Fibroblast of skin of left biceps (primary cell): ENCODE measurements at places on chromosomes 16 and 17.

DNA sequence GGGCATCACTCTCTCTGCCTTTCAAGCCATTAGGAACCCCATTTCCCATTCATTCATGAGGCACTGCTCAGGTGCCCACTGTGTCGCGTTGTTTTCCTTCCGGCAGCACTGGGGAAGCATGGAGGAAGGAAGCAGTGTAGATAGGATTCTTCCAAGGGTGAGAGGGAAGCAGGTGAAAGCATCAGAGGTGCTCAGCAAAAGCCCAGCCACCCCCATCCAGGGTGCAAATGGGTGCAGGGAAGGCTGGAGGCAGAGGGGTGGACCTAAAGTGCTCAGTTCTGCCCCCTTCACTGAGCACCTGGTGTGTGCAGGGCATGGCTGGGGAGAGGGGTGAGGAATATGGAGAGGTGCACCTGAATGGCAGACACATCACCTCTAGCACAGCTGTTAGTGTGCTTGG lies 3.4 kb upstream of the NXPH3 start:
- no peak for DNase-seq

GRCh38 chr17:27914382-27914781 lies 21.2 kb upstream of the LYRM9 start:
- no peak for DNase-seq

DNA sequence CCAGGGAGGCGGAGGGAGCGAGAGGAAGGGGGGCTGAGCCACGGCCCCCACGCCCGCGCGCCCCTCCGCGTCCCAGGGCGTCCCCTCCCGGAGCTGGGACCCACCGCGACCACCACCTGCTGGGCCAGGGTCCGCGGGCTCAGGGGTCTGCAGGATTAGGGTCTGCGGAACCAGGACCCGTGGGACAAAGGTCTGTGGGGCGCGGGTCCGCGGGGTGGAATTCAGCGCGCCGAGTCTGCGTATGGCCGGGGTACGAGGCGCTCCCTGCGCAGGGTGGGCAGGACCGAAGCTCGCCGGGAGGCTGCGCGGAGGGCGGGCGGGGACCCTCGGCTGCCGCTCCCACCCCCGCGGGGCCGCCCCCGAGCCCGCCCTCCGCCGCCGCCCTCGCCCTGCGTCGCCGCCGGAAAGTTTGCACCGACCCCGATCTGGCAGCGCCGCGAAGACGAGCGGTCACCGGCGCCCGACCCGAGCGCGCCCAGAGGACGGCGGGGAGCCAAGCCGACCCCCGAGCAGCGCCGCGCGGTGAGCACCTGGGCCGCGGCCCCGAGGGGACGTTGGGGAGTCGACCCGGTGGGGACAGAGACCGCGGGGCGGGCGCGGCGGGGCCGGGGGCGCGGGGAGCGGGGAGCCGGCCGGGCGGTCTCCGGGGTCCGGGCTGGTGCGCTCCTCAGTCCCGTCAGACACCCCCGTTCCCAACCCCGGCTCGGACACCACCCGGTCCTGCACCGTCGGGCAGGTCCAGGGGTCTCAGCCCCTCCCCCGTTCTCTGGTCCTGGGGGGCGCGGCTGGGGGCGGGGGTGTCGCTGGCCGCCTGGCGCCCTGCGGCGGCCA lies at the start of gene GCGR:
Gene GCGR, plus strand, starts transcription at position 423 of the 831 bp plus-strand sequence. CDS start 4,869 bp downstream, outside the sequence.
- DNase-seq, result no peak

DNA sequence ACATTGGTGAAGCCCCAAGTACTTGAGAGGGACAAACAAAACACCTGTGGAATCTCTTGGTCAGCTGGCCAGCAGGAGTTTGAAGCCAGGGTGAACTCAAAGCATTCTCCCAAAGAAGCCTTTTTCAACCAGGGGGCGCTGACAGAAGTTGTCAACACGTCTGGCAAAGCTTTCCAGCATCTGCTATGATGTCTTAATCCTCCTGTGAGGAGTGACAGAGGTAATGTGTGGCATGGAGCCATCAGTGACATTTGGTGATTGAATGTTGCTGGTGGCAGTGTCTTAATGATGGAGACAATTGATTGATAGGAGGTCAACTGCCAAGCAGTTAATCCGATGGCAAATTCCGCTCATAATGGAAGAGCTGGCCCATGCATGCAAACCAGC lies 257.6 kb upstream of the HSBP1 start:
- DNase-seq, result no peak

- no peak for DNase-seq
Measured at GRCh38 chr17:2023692-2024571, 1.2 kb downstream of the RTN4RL1 start.

DNA sequence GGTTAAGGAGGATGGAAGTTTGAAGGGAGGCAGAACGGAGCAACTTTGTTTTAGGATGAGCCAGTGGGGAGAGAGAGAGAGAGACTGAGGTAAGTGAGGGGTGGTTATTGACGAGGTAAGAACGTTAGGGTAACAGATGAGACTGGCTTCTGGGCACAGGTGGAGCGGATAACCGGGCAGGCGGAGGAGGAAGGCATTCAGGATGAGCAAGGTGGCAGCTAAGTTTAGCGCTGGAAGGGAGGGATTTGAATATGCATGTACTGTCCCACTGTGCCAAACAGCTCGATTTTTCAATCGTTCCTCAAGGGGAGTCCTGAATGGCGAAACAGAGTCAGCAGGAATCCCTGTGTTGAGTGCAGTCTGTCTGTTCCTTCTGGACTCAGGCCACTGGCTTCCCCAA lies 35.8 kb downstream of the CACNG3 start:
- no peak for DNase-seq

GRCh38 chr17:37562016-37562745 lies 47.0 kb downstream of the SYNRG start:
- DNase-seq, result no peak

DNA sequence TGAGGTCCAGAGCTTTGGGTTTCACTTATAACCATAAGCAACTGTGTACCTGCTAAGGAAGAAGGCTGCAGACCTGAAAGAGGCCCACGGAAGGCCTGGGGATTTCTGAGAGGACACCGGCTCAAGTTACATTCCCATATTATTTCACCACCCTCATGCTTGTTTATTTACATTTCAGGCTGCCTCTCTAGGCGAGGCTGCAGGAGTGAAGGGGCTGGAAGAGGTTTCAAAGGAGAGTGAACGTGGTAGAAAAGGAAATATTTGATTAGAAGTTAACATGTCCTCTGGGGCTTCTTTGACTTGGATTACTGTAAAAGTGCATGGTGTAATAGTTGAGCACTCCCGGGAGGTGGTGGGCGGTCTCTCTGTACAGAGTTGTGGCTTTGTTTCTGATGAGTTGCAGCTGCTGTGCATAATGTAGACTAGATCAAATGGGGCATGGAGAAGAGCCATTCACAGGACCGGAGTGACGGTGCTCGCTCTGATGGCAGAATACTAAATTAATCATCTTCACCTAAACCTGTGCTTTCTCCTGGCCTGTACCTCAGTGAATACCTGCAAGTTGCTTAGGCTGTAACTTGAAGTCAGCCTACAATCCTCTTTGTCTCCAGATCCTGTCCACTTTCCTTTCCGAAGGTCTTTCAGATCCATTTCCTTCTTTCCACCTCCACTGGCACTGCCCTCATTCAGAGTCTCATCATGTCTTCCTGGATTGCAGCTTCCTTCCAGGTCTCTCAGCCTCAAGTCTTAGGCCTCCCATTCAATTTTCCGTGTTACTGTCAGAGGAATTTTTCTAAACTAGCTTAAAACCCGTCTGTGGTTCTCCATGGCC lies 1.9 kb upstream of the CPD start:
- peak; percentile 76 for DNase-seq

DNA sequence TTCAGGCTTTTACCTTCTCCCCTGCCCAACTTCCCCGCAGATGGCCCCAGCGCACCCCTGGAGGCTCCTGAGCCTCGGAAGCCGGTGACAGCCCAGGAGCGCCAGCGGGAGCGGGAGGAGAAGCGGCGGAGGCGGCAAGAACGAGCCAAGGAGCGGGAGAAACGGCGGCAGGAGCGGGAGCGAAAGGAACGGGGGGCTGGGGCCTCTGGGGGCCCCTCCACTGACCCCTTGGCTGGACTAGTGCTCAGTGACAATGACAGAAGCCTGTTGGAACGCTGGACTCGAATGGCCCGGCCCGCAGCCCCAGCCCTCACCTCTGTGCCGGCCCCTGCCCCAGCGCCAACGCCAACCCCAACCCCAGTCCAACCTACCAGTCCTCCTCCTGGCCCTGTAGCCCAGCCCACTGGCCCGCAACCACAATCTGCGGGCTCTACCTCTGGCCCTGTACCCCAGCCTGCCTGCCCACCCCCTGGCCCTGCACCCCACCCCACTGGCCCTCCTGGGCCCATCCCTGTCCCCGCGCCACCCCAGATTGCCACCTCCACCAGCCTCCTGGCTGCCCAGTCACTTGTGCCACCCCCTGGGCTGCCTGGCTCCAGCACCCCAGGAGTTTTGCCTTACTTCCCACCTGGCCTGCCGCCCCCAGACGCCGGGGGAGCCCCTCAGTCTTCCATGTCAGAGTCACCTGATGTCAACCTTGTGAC lies 3.6 kb downstream of the MAPK7 start:
- no peak for DNase-seq

GRCh38 chr17:45730192-45730591 lies 53.9 kb upstream of the CRHR1 start:
- no peak for DNase-seq

GRCh38 chr16:3458852-3459361 lies 15.4 kb downstream of the NAA60 start:
- no peak for DNase-seq

DNA sequence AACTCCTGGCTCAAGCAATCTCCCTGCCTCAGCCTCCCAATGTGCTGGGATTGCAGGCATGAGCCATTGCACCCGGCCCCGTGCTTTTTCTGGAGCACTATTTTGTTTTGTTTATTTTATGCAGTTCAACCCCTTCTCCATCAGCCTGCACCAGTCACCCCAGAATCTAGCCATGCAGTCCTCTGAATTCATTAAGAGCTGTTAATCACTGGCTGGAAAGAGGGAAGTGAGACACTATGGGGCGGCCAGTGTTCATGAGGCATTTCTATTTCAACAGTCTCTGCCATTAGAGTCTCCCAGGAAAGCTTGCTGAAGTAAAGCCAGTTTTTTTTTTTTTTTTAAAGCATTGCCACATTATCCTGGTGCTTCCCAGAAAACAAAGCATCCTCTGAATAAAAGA lies 1.7 kb downstream of the VWA3A start:
- DNase-seq, result no peak

DNA sequence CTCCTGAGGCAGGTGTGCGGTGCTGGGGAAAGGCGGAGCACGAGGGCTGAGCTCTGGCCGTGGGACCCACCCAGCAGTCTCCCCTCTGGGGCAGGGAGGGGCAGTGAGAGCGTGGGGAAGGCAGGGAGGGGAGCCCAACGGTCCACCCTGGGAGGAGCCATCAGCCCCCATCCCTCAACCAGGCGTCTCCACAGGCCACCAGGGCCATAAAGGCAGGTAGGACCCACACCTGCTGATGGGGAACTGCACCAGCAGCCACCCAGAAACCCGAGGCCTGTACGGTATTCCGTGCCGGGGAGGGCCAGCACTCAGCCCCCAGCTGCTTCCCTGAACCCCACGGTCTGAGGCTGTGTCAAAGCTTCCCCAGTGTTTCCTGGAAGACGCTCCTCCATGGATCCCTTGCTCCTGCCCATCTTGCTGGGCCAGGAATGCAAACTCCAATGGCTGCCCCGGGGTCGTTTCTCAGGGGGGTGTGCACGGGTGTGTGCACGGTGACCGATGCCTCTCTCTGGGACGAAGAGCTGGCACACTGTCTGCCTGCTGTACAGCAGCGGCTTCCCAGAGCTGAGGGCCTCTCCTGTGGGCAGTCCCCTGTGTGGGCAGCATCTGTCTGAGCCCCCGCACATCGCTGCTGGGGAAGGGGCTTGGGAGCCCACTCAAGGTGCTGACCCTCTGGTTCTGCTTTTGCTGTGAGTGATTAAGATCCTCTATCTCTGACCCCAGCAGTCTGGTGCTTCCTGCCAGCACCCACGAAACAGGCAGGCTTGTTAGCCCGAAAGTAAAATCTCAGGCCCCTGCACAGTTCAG lies 17.2 kb upstream of the METRNL start:
- DNase-seq, result no peak

DNA sequence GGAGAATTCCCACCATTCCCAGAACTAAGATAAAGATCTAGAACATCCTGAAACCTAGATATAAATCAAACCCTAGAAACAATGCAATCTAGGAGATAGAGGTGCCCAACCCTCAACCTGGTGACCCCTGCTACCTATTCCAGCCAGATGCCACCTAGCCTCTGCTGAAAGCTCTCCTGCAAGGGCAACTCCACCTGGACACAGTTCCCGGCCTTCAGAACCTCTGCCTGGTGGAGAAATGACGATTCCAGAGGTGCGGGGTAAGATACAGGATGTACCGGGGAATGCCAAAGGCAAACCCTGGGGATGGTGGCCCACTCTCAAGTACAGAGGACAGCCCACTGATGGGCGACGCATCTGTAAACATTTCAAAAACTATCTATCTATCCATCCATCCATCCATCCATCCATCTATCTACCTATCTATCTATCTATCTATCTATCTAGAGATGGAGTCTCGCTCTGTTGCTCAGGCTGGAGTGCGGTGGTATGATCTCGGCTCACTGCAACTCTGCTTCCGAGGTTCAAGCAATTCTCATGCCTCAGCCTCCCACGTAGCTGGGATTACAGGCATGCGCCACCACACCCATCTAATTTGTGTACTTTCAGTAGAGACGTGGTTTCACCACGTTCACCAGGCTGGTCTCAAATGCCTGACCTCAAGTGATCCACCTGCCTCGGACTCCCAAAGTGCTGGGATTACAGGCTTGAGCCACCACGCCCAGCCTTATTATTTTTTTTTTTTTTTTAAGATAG lies 19.0 kb downstream of the MEAK7 start:
- DNase-seq, result no peak

DNA sequence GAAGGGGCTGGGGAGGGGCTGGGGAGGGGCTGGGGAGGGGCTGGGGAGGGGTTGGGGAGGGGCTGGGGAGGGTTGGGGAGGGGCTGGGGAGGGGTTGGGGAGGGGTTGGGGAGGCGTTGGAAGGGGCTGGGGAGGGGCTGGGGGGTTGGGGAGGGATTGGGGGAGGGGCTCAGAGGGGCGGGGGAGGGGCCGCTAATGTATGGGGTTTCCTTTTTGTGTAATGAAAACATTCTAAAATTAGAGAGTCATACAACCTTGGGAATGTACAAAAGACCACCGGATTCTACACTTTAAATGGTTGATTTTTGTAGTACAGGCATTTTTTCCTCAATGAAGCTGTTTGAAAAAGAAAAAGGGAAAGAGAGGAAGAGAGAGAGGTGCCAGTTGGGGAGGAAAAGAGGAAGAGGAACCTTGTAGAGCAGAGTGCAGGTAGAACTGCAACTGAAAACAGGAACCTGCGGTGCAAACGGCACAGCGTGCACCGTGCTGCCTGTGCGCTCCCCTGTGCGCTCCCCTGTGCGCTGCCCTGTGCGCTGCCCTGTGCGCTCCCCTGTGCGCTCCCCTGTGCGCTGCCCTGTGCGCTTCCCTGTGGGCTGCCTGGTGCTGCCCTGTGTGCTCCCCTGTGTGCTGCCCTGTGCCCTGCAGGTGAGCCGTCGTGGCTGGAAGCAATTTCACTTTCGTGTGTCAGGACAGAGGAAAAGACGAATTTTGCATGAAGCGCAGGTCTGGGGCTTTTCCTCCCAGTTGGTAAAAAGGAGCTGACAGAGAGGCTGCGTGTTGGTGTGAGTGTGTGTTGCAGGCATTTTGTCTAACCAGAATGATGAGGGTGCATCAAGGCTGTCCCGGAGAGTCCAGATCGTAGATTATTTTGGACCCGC lies 40.8 kb downstream of the METRNL start:
- no peak for DNase-seq
